Hair follicular keratinocyte (primary cell): ENCODE measurements at places on chromosomes 2 and 18. TPM values are rescaled to one million over a fixed set of nuclear protein-coding genes. Genes with fewer than 3 reads are reported as not detected.

Gene GKN1
- not detected in 2 replicates for total RNA-seq

Gene ADCYAP1
- not detected in 2 replicates for total RNA-seq

Gene SERPINB11
- not detected in 2 replicates for total RNA-seq

Gene IL36RN
- 0.15 and 1.0 TPM in 2 replicates for total RNA-seq

Gene XIRP2
- not detected in 2 replicates for total RNA-seq

Gene GKN2
- total RNA-seq = not detected in 2 replicates

Gene CFC1
- total RNA-seq = not detected in 2 replicates
